ENCODE measurements at places on chromosomes 1 and 21. TPM values are rescaled to one million over a fixed set of nuclear protein-coding genes. Genes with fewer than 3 reads are reported as not detected.
A peak's percentile ranks its signal among the peaks of the same experiment; 100 is the strongest.

Gene AMY2A
- 0.15 TPM for polyA plus RNA-seq

Gene ANKRD65
- polyA plus RNA-seq, result 13.3 TPM

Gene RIT1
- polyA plus RNA-seq, result 20.2 TPM

Gene CACNA1S
- 0.01 TPM for polyA plus RNA-seq

Gene CR1
- 5.8 TPM for polyA plus RNA-seq

Gene PROK1
- polyA plus RNA-seq, result 428 TPM

Gene AHCTF1
- polyA plus RNA-seq, result 18.8 TPM

DNA sequence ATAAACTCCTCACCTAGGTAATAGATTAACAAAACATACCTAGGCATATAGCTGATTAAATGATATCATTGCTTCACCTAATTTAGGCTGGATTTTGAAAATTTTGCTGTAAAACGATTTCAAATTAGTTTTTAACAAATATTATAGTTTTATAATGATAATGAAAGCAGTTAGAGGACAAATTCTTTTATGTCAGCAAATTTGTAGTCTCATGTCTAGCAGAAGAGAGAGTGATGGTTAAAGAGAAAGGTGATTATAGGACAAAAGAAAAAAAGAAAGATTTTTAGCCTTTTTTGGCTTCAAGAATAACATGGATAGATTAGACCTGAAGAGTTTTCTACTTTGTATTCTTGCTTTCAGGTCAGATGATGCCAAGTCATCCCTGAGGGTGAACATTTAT is 3.6 kb upstream of the DPH5 start:
- no peak for DNase-seq

GRCh38 chr1:200625381-200625824 is 4.9 kb upstream of the KIF14 start:
- no peak for DNase-seq

DNA sequence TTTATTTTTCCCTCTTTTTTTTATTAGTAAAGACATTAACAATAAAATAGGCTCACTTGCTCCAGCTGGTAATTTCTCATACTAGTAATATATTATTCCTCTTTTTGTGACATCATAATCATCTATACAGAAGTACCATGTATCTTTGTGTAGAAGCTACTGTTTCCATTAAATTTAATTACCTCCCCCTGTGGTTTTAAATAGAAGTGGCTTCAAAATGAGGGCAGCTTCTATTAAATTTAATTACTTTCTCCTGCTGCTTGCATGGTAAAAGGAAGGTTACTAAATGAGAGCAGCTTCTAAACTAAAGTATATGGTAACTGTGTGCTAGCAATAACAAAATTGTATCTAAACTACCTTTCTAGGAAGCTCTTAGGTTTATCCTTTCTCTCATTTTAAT is 94.0 kb downstream of the DPYD start:
- DNase-seq, result no peak

DNA sequence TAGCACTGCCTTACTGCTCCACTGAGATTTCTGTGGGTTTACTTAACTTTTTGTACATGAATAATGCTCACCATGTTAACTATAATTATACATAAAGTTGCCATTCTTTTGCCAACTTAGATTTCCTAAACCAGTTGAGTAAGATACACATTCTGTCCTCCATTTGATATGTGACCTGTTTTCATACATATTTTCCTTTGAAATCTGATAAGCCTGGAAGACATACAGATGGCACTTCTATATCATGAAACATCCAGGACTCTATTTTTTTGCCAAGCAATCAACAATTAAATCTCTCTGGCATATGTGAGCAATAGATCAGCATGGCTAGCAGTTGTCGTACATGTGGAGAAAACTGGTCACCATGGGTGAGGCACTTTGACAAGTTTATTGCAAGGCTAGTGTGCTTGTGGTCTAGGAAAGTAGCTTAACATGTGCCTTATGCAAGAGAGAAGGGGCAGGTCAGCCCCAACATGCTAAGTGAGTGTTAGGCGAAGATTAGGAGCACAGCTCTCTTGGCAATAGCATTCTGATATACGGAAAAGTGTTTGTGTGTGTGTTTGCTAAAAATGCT is 14.2 kb downstream of the PRRX1 start:
- no peak for DNase-seq

- peak; percentile 55 for DNase-seq
Measured at GRCh38 chr1:28602536-28603439, 10.7 kb downstream of the RAB42 start.

DNA sequence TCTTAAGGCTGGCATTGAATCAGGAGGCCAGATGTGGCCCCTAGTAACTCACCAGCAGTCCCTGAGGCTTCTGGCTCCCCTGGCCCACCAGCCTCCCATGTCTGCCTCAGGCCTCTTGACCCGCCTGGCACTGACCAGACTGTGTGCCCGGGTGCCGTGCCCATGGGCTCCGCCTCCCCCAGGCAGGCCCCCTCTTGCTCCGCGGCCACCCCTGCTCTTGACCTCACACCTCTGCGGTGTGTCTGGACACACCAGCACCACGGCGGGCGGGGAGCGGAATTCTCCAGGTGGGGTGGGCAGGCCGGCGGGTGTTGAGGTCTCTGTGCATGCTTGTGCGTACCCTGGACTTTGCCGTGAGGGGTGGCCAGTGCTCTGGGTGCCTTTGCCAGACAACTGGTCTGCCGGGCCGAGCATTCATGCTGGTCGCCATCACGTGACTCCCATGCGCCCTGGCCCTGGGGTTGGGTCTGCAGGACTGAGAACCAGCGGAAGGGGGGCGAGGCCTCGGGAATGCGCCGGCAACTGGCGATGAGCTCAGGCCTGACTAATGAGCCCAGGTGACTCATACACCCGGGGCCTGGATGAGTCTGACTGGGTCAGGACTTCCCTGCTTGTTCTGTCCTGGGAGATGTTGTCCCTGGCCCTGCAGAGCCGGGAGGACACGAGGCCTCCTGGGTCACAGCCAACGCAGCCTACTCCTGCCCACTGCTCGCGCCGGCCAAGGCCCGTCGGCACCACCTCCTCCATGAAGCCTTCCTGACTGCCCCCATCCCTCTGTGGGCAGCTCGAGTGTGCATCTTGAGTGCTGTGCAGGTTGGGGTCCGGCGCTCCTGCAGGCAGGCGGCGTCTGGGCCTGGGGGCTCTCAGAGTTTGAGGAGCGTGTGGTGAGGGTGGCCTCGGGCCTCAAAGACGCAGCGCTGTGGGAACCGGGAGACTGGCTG is 22.6 kb downstream of the COL18A1 start:
- DNase-seq, result peak; percentile 77

GRCh38 chr21:17802572-17802971 is 16.6 kb downstream of the C21orf91 start:
- no peak for DNase-seq

GRCh38 chr1:17828991-17829390 is 73.9 kb downstream of the ACTL8 start:
- no peak for DNase-seq

GRCh38 chr21:29601047-29601446 is 302.3 kb downstream of the BACH1 start:
- no peak for DNase-seq

DNA sequence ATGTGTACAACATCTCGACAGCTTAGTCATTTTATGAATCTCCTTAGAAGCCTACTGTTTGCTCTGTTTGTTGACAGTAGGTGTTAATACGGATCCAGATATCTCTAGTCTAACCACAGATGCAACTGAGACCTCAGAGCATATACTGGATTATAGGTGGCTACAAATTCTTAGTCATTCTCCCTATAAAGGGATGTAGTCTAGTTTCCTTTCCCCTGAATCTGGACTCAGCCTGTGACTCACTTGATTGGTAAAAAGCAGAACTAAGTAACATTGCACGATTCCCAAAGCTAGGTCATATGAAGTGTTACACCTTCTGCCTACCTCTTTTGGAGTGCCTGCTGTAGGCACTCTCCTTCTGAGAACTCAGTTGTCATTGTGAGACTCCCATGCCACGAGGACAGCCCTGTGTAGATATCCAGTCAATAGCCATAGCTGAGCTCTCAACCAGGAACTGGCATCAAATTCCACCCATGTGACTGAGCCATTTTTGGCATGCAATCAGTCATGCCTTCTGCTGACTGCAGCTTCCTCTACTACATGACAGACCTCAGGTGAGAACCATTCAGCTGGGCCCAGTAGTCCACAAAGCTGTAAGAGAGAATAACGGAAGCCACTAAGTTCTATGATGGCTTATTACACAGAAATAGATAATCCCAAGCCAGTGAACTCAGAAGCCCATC is 135.9 kb upstream of the CHRM3 start:
- no peak for DNase-seq

DNA sequence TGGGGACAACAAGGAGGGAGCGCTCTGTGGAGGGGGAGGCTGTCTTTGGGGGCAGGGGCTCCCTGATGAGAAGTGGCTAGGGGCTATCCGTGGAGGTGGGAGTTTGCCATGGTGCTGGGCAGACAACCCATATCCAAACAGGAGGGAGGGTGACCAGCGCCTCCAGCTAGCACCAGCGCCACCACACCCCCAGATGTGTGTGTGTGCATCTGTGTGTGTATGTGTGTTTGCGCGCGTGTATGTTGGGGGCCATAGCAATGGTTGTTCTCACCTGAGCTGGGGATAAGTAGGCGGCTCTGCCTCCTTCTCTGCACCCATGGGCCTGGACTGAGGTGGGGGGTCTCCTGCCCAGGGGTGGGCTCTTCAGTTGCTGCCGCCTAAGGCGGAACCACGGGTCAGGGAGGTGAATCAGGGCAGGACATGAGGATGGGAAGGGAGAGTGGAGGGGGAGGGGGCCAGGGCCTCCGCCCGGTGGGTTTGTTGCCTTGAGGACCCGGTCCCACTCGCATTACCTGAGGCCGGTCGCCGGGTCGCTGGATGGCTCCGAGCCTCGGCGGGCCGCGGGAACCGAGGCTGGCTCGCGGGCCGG is 345 bp downstream of the HPCAL4 start:
- no peak for DNase-seq

DNA sequence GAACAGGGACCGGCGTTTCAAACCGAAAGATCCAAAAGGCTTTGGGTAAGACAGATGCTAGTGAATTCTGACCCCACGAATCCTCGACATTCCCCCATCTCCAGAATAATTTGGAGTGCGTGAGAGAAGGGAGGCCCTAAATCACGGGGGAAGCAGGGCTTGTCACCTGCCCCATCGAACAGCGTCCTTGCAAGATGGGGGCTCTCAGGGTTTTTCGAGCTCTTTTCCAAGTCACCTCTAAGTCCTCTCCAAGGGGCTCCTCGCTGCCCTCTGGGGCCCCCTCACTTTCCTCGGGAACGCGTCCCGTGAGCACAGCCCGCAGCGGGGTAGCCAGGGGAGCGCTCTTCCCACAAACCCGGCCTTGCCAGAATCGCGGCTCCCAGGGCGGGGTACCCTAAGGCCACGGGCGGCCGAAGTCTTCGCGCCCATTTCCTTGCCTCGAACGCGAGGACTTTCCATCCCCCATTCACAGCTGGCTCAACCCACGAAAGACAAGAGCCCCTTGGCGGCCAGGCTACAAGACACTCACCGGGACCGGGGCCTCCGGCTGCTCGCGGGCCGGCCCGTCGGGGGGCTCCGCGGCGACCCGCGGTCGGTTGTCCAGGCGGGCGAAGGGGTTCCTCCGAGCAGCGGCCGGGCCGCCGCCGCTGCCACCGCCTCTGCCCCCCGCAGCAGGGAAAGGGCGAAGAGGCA is 546 bp downstream of the DONSON start:
- DNase-seq, result peak; percentile 59

DNA sequence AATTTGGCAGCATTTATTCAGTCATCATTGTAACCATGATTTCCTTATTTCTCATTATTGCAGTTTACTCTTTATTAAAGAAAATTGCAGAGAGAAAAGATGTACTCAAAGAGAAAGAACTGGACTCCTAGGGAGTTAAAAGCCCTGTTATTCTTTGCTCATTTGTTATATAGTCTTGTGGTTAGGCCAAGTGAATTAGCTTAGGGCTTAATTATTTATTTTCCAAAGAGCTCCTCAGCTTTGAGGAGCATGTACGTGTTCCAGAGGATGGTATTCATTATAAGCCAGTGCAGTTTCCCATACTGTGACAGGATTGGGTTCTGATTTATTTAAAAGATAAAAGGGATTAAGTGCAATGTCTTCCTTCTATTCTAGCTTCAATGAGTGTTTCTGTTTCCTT is 86.4 kb downstream of the GPR161 start:
- no peak for DNase-seq

DNA sequence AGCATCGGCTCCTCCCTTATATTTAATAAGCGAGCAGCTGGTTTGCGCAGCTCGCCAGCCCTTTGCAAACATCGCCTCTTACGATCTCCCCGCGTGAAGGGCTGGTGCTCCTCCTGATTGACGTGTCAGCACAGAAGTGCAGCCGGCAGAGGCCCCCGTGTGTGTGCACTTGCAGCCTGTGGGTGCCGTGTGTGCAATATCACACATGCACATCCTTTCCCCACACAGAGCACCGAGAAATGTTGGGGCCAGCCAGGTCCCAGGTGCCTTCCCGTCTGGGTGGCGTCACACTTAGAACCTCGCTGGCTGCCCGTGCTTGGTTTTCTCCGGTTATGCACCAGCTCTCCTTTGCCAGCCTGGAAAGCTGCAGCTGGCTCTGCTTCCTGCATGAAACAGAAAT is 126.6 kb upstream of the AJAP1 start:
- DNase-seq, result no peak

GRCh38 chr1:174723816-174724215 is 275.9 kb upstream of the CACYBP start:
- no peak for DNase-seq

- no peak for DNase-seq
Measured at GRCh38 chr1:53362851-53363642, 35.2 kb upstream of the LRP8 start.

DNA sequence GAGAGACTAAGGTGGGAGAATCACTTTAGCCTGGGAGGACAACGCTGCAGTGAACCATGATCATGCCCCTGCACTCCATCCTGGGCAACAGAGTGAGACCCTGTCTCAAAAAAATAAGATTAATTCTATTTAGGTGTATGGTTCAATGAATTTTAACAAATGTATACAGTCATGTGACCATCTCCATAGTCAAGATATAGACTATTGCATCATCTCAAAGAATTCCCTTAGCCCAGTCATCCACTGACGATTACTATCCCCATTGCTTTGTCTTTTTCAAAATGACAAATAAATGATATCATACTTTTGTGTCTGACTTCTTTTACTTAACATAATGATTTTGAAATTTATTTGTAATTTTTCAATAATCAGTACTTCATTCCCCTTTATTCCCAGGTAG is 260.0 kb downstream of the LRRC7 start:
- DNase-seq, result no peak

GRCh38 chr1:232508130-232508701 is 121.7 kb downstream of the SIPA1L2 start:
- no peak for DNase-seq

Measured in ovary (tissue), 10 donors.